ENCODE measurements at places on chromosomes 16 and 17.
A peak's percentile ranks its signal among the peaks of the same experiment; 100 is the strongest.

- no peak for DNase-seq
These were observed 12.9 kb downstream of the AKAP1 start for GRCh38 chr17:57097832-57098421.

DNA sequence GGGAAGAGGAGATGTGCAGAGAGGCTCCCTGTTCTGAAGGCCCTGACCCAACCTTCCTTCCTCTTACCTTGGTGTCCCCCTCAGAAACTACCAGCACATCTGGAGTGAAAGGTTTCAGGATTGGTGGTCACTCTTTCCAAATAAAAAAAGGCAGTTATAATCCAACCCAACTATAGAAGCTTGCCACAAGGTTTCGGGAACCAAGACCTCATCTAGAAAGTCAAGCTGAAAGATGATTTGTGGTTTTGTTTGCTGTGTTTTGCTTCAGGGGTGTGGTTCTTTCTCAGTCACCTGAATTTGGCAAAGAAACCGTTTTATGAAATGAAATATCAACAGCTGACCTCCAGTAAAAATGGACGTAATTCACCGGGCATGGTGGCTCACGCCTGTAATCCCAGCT, 19.3 kb downstream of the SHMT1 start:
- DNase-seq, result no peak

DNA sequence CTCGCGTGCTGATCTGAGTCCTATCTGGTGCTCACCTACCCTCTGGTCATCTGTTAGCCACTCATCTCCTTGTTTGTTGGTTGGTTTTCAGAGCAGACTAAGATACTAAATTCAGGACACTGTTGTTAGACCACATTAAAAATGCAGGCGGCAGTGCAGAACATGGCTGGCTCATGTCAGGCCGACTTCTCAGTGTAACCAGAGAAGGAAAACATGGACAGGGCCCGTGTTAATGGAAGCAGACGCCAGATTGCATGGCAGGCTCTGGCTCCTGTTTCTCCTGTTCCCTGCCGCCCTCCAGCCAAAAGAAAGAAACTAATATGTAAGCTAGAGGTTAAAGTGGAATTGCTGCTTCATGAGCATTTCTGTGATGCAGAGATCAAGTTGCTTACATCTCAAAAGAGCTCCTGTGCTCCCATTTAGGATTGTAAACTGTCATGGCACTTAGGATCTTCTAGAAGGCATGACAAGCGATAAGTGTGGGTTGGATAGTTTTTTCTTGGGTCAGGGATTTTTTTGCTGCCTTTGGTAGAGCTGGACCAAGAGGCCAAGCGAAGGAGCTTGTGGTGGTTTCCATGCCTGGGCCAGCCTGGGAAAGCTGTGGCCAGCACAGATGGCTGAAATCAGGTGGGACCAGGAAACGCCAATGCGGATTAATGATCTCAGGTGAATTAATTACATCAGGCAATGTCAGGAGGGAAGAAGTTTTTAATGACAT, 56.1 kb downstream of the YPEL2 start:
- DNase-seq, result no peak

DNA sequence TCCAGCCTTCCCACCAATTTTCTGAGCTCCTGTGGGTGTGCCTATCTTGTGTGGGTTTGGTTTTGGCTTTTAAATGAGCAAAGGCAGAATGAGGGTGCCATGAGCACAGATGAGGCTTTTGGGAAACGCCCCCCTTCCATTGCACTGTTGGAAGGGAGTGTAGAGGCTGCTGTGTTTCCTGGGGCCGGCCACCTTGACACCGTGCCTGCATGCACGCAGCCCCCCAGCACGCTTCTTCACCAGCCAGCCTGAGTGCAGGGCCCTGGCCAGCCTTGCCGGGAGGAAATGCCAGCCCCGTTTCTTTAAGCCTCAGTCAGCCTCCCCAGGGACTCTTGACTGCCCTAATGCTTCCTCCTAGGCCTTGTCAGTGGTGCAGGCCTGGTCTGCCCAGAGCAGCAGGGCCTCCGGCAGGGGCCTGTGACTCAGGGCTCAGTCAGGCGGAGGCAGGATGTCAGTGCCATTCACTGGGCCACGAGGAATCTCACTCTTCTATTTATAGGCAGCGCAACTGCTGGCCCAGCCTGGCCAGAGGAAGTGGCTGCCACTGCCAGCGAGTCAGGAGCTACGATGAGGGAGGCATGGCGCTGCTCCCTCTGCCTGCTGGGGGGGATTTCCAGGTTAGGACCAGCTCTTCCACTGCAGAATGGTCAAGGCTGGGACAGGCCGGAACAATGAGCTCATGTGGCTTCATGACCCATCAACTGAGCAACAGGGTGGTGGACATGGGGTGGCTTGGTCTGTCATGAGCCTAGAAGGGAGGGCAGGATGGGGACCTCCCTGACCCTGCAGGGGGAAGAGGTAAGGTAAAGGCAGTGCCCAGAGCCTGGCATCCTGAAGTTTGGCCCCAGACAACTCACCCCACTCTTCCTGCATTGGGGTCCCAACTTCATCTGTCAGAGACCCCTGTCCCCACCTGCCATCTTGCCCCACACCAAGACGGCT, 205.2 kb downstream of the RAB11FIP4 start:
- DNase-seq, result peak; percentile 65

- no peak for DNase-seq
These were observed 4.5 kb upstream of the CCL14 start for GRCh38 chr17:35991075-35991474.

Measured in A673 (cell line).